ENCODE measurements at places on chromosomes 1 and 21.

DNA sequence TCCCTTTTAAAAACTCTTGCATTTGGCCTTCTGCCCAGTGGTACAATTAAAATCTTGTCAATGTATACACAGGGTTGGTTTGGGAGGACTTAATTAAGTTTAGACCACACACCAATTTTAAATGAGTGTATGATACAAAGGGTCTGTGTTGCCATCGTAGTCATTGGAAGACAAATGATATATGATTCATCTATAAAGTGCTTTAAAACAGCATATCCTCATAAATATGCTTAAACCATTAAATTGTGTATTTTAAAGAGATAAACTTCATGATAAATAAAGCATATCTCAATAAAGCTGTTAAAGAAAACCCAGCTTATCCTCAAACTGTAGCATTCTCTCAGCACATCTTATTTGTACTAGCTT is 69.5 kb downstream of the LUZP1 start:
- DNase-seq = no peak

DNA sequence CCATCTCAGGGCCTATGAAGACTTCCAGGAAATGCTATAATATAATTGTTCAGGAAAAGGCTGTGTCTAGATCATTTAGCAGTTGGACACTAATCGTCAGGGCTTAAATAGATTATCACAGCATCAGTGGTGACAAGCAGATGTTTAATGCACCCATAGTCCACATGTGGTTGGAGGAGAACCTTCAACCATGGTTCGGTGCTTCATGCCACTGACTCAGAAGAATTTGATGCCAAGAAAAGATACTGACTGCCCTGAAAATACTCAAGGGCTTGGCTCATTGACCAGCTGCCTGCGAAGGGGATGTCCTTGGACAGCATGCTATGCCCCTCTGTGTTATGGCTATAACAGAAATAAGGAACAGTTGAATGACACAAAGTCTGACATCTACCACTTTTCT is 175.7 kb downstream of the HHIPL2 start:
- no peak for DNase-seq

DNA sequence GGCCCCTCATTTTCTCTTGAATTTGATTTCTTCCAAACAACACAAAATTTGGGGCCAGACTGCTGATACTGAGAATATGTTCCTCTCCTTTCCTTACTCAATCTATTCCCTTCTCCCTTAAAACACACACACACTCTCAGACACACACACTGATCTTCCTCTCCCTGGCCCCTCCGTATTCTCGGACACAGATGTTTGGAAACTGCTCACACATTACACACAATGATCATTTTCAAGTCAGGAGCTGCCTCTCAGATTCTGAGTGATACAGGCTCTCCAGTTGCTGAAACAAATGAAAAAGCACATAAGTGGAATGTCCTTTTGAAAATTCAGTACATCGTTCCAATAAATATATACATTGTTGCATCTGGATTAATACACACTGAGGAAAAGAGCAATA is 161.3 kb downstream of the CLEC20A start:
- DNase-seq = no peak

DNA sequence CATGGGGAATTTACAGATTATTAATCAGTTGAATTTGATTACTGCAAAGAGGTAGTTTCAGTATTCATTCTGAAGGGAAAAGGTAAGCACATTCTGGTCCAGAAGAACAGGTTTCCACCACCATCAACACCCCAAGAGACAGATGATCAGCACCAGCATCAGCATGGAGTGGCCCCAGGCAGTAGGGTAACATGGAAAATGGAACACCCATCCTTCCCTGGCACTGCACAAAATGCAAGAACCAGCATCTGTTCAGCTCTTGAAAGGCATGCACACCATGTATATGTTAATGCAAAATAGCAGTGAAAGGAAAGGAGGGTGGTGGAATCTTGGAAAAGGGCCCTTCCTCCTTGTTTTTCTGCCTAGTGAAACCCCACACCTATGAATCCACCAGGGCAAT is 9.2 kb downstream of the HSD3B1 start:
- DNase-seq = no peak

- no peak for DNase-seq
Measured at GRCh38 chr1:240909701-240910457, 297.9 kb upstream of the GREM2 start.

- DNase-seq = no peak
Measured at GRCh38 chr1:172499636-172500141, 33.3 kb upstream of the SUCO start.

DNA sequence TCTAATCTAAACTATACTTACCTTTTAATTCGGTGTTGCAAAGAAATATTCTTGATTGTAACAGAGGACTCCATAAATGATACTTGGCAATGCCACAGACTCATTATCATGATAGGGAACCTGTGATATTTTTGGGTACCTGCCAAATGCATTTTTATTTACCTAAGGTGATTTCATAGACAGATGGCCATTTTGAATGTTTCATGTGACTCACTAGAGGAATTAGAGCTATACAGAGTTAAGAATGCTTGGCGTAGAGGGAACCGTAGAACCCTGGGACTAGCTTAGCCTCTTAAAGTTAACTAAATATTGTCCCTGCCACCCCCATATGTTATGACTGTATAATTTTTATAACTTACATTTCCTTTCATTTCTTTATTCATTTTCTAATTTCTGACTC is 136.1 kb downstream of the DISP1 start:
- DNase-seq = no peak

- no peak for DNase-seq
Measured at GRCh38 chr1:167209044-167209443, 11.6 kb upstream of the POU2F1 start.

GRCh38 chr1:245458234-245458633 is 303.4 kb downstream of the KIF26B start:
- no peak for DNase-seq

- no peak for DNase-seq
Measured at GRCh38 chr1:179129702-179130473, 48.0 kb downstream of the TOR3A start.

- peak; percentile 27 for DNase-seq
Measured at GRCh38 chr1:166905136-166905535, 29.1 kb upstream of the TADA1 start.

- peak; percentile 80 for DNase-seq
Measured at GRCh38 chr1:43844114-43844513, 89.5 kb upstream of the ARTN start.

DNA sequence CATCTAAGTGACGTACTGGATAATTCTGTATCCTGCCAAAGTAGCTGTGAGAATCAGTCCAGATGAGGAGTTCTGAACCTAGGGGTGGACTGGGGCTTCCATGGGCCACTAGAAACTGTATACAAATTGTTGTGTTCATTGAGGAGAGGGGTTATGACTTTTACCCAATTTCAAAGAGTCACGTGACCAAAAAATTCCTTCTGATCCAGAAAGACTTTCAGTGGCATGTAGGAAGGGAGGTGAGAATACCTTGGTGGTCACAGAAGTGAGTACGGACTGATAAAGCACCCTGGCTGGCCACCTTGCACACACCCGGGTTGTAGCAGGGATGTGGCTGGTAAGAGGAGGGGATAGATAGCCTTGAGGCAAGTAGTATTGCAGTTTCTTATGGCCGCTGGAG is 60.4 kb downstream of the BCAR3 start:
- DNase-seq = no peak

DNA sequence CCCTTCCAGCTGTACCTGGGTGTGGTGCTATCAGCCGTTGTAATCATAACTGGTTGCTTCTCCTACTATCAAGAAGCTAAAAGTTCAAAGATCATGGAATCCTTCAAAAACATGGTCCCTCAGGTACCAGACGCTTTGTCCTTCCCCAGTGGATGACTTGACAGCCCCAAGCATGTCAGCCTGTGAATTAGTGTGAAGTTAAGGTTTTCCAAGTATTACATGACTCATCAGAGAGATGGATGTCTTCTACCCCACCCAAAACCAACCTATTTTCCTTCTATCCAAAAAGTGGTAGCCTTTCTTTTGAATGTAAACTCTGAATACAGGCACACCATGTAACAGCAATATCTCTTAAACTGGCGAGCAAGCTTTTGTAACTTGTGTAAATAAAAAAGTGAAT is 15.1 kb downstream of the ATP1A1 start:
- DNase-seq = no peak

DNA sequence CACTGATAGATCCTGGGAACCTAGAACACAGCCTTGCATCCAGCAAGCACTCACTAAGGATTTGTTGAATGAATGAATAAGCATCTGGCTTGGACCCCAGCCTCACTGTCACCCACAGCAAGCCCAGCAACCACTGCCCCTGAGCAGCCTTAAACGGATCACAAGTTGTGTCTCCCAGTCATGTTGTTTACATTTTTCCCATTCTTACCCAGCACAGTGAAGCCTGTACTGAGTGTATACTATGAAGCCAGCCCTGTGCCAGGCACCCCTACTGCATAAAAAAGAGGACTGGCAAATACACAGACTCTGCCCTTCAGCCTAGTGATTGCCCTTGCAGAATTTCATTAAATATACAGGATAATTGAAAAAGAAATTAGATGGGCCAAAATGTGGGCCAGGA is 30.2 kb downstream of the RRAGC start:
- DNase-seq = no peak

DNA sequence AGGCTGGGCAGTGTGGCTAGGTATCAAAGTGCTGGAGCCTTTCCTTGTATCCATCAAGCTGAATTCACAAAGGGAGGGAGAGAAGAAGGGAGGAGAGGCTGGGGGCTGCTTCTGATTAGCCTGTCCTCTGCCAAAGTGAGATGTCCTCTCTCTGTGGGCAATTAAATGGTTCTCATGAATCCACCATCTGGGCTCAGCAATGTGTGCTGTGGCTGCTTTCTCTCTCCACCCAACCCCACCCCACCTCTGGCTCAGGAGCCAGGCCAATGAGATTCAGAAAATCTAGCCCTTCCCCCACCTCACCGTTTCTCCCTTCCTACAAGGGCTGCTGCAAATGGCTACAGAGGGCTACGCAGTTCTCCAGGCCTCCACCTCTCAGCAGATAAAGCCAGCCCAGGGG is 154.6 kb downstream of the TENT5C start:
- DNase-seq = no peak

DNA sequence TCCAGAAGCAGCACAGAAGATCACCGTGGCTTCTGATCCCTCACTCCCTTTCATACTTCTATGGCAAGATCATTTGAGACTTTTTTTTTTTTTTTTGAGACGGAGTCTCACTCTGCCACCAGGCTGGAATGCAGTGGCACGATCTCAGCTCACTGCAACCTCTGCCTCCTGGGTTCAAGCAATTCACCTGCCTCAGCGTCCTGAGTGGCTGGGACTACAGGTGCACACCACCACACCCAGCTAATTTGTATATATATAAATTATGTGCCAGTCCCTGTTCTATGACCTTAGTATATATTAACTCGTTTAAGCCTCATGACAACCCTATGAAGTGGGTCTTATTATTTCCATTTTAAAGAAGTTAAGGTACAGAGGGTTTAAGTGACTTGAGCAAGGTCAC is 298.5 kb downstream of the VAV3 start:
- DNase-seq = no peak

DNA sequence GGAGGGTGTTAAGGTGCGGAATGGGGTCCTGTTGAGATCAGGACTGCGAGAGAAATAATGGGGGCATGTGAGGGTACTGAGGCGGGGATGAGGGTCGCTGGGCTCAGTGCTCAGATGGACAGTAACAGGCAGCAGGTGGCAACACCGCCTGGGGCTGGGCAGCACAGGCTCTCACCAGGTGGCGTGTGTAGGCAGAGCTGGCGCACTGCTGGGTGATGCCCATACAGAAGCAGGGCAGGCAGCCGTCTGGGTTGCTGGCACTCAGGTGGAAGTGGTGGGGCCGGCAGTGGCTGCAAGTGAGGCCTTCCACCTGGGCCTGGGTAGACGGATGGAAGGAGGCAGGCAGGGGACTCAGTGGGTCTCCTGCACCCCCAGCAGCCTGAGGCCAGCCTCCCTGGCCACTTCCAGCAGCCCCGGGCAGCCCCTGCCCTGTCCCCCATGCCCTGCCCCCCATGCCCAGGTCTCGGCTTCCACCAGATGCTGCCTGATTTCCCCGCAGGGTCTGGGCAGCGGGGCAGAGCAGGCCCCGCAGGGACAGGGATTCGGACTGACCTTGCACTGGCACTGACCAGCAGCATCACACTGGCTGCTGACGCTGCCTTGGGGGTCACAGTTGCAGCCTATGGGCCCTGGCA is 60.5 kb downstream of the LDLRAD2 start:
- no peak for DNase-seq

GRCh38 chr1:201460814-201461644 is 8.0 kb downstream of the PHLDA3 start:
- peak; percentile 95 for DNase-seq

DNA sequence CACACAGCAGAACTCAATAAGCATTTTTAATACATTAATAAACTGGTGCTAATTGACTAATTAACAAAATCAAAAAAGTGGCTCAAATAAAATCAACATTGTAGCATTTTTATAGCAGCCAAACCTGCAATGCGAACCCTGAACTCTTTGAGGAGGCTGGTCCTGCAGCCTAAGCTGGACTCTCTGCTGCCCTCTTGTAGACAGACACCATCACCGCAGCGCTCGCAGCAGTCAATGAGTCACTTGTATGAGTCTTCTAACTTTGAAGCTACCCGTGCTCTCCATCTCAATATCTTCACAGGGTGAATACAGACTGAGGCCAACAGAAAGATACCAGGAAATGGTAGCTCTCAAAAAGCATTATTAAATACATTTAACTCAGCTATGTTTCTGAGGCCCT is 9.7 kb upstream of the KRTAP7-1 start:
- peak; percentile 16 for DNase-seq

DNA sequence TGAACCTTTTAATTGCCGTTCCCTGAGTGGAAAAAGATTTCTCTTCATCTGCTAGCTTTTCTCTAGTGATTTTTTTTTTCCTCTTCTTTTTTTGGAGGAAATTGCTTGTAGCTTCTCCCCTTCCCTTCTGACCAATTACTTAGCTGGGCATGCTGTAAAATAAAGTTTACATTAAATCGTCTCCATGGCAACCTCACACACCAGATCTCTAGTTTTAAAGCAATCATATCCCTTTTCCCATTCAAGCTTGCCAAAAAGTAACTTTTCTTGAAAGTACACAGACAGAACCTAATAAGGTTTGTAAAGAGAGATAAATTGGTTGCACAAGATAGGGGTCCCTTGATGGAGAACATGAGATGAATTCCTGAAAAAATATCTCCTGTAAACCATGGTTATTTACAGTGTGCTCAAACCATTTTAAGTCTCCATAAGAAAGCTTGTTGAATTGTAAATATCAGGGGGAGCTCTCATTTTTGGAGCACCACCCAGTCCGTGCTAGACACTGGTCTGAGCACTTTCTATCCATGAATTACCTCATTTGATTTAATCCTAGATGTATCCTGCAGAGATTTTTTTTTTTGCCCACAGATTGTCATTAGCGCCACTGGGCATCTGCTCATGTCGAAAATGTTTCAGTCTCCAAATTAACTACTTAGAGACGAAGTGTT is 32.6 kb upstream of the HTR1D start:
- DNase-seq = no peak

GRCh38 chr1:96508233-96508632 is 213.4 kb upstream of the PTBP2 start:
- no peak for DNase-seq
